ENCODE measurements at places on chromosomes 2 and 18. TPM values are rescaled to one million over a fixed set of nuclear protein-coding genes. Genes with fewer than 3 reads are reported as not detected.
A peak's percentile ranks its signal among the peaks of the same experiment; 100 is the strongest.

- no peak for DNase-seq
Measured at GRCh38 chr2:15818881-15819280, 121.5 kb upstream of the MYCN start.

DNA sequence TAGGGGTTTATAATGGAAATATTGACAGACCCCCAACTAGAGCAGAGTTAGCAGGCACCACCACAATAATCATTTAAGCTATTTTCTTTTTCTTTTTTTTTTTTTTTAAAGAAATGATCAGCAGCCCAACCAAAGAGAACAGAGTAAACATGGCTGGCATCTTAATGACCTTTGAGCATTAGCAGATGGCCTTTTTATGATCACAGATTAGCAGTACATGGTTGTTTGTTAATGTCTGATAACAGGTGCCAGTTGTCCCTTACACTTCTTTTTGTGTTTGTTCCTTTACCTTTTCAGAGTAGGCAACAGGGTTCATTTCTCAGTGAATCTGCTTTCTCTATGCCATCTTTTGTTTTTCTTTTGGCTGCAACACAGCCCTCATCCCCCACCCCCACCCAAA lies 747.0 kb downstream of the BCL11A start:
- DNase-seq, result no peak

DNA sequence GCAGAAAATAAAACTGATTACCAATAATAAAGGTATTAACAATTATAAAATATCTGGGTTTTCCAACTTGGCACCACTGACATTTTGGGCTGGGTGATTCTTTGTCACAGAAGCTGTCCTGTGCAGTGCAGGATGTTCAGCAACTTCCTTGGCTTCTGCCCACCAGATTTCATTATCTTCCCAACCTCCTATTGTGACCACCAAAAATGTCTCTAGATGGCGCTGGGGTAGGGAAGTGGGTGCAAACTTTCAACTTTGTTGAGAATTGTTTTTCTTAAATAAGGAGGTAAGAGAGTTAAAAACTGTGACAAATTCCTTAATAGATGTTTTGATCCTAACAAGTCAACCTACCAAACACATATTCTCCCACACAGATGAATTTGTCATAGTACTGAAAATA lies 90.1 kb downstream of the GAREM1 start:
- DNase-seq, result no peak

Gene SCN1A
- 0.41 TPM for total RNA-seq

GRCh38 chr2:174797781-174798276 lies 33.6 kb upstream of the CHRNA1 start:
- no peak for DNase-seq

GRCh38 chr2:3490191-3491170 lies 28.9 kb downstream of the ADI1 start:
- DNase-seq, result no peak

Gene GALNT13
- 0.29 TPM for total RNA-seq

DNA sequence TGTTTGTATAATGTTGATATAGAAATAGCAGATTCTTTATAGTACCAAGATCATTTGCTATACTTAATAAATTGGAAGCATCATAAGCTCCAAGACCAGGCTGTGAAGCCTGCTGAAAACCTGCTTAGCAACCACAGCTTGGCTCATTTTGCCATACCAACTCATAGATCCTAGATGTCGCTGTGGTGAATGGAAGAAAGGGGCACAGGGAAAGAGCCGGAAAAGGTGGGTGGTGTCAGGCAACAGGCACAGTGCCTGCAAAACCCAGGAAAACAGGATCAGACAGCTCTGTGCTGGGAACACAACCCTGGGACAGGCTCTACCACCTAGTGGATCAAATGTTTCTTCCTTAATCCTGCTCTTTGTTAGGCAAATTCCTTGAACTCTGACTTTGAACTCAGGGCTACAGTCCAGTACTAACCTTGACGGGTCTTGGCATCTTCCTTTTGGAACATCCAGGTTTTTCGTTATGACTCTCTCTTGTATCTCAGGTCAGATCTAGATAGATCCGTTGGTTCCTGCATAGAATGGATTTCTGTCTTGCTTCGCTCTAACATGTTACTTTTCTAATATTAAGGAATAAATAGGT lies 31.6 kb downstream of the TWSG1 start:
- DNase-seq, result no peak

Gene EHBP1
- total RNA-seq, result 107 TPM

GRCh38 chr18:8341481-8342230 lies 267.6 kb upstream of the RAB12 start:
- DNase-seq, result no peak

DNA sequence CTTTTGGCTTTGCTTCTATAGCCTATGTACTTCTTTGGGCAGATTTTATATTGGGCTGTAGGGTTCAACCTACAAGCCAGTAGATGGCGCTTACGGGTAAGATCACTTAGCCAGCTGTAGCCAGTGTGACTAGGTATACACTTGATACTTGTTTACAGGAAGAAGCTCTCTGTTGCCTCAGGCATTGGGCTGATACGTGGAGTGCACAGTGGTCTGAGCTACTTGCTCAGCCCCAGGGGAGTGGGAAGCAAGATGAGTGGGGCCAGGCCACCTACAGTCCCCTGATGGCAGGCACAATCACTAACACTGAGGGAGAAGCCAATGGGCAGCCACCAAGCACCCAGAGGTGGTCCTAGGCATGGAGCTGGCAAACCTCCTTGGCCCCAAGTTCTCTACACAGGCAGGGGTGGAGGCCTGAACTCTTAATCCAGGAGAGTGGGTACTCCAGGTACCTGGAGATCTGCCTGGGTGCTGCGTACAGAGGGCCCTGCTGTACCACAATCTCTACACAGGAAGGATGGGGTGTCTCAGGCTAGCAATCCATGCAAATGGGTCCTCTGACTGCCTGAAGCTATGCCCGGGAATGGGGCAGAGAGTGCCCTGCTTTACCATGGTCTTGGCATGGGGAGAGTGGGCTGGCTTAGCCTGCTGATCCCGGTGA lies 122.2 kb downstream of the NCOA1 start:
- DNase-seq, result no peak

DNA sequence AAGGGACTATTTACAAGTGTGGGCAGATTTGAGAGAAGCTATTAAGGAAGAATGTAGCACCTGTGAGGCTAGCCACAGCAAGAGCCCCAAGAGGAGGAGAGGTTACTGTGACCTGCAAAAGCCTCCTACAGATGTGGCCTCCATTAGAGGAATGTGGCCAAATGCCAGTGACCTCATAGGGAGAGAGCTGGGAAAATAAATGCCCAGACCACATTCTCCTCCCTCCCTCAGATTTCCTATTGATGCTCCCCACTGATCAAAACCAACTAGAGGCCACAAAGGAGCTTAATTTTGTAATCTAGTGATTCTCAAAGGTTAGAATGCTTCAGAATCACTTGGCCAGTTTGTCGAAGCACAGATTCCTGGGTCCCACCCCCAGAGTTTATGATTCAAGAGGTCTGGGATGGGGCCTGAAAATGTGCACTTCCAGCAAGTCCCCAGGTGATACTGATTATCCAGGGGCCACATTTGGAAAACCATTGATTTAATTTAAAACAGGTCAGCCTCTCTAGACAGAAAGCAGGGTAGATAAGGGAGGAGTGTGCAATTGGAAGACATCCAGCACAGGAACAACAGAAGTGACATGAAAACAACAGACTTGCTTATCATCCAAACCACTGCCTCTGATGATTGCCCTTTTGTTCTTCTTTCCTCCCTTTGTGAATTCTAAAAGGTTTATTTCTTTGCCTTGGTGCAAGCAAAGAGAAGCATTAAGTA lies 61.2 kb upstream of the RBBP8 start:
- DNase-seq, result no peak

DNA sequence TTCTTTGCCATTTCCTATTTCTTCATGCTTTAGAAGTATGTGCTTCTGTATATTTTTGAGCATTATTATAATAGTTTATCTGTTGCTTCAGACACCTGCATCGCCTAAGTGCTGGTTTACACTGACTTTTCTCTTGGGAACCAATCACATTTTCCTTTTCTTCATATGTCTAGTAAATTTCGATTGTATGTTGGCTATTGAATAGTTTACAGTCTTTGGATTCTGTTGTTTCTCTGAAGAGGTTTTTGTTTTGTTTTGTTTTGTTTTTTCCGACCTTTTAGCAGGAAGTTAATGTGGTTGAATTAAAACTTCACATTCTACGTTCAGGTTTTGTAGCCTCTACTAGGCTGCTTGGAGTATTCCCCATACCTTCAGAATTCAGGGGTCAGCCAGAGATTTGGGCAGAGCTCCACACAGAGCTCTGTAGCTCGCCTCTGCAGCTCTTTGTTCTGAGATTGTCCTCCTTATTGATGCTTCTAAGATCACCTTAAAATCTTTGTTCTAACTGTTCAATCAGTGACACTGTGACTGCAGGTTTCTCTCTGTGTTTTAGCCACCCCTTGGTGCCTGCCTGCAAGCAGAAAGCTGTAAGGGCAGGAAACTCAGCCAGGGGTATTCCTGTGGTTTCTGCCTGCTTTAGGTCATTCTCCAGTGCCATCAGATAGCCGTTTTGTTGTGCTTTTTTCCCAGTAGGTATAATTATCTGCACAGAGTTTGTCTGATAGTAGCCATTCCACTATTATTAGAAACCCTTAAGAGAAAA lies 83.4 kb downstream of the FAM168B start:
- no peak for DNase-seq

DNA sequence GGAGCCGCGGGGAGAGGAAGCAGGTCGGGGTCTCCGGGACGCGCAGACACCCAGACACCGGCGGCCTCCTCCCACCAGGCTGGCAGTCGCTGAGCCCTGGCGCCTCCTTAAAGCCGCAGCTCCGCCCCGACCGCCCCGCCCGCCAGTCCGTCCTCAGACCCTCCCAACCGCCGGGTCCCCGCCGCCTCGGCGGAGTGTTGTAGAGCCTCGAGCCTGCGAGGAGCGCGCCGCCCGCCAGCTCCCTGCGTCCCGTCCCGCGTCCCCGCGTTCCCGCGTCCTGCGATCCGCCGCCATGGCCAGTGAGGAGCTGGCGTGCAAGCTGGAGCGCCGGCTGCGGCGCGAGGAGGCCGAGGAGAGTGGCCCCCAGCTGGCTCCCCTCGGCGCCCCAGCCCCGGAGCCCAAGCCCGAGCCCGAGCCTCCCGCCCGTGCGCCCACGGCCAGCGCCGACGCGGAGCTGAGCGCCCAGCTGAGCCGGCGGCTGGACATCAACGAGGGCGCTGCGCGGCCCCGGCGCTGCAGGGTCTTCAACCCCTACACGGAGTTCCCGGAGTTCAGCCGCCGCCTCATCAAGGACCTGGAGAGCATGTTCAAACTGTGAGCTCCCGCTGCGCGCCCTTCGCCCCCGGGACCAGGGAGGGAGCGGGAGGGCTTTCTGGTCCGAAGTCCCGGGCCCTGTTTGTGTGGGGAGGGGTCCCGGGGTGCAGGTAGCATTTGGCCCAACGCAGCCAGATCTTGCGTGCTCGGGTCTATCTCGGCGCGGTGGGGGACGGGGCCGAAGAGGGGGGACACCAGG lies at the start of gene EFHD1:
TSS of gene EFHD1 (plus strand) at position 192 of the 793 bp plus-strand sequence. CDS start at position 293, 101 bp downstream.
- DNase-seq, result peak; percentile 87

DNA sequence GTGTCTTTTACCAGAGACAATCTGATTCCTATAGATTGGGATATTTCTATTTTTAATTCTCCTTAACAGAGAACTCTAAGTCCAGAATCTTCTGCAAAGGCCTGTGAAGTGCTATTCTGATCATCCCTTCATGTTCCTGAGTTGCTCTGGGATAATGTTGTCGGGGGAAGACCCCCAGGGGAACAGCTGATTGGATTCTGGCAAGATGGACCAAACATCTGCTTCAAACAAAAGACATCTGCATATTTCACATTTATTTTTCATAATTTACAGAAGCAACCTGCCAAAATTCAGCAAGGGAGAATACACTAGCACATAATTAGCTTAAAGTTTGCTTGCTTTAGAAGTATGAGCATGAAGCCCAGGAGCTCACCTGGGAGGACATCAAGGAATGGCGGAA lies 116.0 kb upstream of the ETAA1 start:
- DNase-seq, result no peak

DNA sequence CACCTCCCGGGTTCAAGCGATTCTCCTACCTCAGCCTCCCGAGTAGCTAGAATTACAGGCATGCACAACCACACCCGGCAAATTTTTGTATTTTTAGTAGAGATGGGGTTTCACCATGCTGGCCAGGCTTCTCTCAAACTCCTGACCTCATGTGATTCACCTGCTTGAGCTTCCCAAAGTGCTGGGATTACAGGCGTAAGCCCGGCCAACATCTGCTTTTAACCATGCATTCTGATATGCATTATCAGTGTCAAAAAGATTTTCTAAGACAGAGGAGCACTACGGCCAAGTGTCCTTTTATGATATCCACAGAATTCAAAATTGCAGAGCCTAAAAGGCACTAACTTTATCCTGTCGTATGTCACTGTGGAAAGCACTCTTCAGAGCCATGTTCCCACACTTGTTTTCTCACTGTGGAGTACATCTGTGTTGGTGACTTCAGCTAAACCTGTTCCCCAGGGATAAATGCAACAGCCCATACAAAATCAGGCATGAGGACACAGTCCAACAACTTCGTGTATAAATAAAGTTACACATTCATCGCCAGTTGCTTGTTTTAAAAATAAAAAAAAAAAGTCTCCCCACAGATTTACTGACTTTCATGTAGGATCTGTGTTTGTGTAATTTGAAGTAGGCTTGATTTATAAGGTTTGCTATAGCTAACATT lies 56.4 kb downstream of the STK25 start:
- DNase-seq, result no peak

Gene CRYGD
- not detected for total RNA-seq

DNA sequence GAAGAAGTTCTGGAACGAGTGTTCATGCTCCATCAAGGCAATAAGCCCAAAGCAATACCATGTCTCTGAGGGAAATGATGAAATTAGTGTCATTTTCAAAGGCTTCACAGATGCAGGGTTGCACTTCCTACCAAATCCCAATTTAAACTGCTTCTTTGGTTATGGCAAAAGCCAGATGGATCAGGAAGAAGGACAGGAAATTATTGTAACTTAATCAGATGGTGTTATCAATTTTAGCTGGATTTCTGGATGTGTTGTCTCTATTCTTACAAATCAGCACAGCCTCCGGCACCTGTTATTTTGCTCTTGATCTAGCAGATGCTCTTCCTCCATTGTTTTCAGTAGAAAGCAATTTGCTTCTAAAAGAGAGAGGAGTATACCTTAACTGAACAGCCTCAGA lies 693.4 kb downstream of the SOCS6 start:
- DNase-seq, result no peak

GRCh38 chr2:26472821-26473655 lies 4.9 kb downstream of the OTOF start:
- no peak for DNase-seq

- no peak for DNase-seq
Measured at GRCh38 chr18:79200546-79201268, 131.5 kb downstream of the ATP9B start.

DNA sequence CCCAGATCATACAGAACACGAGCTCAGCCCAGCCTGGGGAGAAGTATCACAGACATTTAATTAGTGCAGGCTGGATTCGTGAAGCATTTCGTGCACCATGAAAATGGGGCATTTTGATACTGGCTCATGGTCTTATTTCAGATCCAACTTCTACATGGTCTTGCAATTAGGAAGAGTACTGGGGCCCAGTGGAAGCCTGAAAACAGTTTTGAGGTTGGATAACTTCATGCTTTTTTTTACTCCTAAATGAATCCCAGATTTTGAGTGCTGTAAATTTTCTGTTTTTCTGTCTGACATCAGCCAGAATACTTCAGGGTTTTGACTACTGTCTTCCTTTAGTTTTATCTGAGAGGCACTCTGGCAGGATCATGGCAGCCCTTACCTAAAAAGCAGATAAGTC lies 160.1 kb downstream of the GFPT1 start:
- DNase-seq, result no peak

Gene RNF144A
- total RNA-seq, result 103 TPM

Measured in uterus (tissue), 4 donors.